ENCODE measurements at places on chromosomes 13 and 19.

- no peak for DNase-seq
Measured at GRCh38 chr13:98221234-98221633, 44.2 kb upstream of the RNF113B start.

- no peak for DNase-seq
Measured at GRCh38 chr13:106573868-106574267, 5.9 kb upstream of the ARGLU1 start.

DNA sequence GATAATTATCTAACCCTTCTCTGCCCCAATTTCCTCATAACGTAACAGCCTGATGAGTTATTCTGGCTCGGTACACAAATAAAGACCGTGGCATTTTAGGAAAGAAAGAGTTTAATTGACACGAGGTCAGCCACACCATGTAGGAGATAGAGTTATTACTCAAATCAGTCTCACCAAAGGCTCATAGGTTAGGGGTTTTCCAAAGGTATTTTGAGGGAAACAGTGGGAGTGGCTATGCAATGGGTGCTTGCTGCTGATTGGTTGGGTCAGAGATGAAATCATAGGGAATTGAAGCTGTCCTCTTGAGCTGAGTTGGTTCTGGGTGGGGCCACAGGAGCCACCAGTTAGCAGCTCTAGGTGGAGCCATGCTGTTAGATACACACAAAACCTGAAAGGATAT is 137.5 kb downstream of the FREM2 start:
- no peak for DNase-seq

GRCh38 chr13:21130116-21130515 is 46.2 kb downstream of the SKA3 start:
- DNase-seq, result no peak

DNA sequence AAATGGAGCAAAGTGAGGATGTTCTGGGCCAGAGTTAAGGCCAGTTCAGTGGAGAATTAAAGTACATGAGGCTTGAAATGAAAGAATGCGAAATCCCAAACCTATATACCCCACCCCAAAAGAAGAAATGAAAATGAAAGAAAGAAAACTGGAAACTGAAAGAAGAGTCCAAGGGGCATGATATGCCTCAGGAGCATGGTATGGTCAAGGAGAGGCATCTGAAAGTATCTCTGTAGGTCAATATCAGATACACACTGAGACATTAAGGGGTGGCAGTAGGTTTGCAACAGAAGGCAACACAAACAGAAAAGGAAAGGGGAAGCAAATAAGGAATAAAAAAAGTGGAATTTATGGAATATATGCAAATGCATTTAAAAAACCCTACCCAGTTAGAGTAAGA is 166.5 kb downstream of the COG6 start:
- no peak for DNase-seq

GRCh38 chr19:18504886-18505610 is 16.8 kb downstream of the ELL start:
- no peak for DNase-seq

- no peak for DNase-seq
Measured at GRCh38 chr19:10769533-10770491, 51.9 kb downstream of the DNM2 start.

DNA sequence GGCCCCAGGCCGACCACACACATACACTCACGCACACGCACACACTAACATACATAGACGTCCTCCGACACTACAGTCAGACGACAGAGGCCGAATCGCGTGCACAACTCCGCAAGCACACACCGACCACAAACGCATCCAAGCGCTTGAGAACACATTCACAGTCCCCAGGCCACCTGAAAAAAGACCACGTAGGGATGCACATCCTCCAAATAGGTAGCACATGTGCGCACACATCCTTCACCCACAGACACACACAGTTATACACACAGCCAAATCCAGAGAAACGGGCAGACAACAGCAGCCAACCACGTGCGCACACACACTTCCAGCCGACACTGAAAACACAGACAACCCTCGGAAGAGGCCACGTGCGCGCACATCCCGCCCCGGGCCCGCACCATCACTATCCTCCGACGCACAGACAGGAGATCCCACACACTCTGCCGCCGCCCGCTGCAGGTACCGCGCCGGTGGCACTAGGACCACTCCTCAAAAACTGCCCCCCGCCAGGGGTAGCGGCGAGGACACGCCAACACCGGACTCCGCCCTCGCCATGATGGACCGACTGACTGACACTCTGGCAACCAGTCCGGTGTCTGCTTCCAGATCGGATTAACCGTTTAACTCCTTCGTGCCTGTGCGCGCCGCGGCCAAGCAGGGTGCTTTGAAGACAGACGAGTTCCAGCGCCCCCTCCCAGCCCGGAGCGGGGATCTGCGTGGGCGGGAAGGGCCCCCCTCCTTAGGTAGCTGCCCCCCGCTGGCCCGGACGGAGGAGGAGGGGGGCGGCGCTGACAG is 493 bp upstream of the PDE4A start:
- DNase-seq, result no peak

DNA sequence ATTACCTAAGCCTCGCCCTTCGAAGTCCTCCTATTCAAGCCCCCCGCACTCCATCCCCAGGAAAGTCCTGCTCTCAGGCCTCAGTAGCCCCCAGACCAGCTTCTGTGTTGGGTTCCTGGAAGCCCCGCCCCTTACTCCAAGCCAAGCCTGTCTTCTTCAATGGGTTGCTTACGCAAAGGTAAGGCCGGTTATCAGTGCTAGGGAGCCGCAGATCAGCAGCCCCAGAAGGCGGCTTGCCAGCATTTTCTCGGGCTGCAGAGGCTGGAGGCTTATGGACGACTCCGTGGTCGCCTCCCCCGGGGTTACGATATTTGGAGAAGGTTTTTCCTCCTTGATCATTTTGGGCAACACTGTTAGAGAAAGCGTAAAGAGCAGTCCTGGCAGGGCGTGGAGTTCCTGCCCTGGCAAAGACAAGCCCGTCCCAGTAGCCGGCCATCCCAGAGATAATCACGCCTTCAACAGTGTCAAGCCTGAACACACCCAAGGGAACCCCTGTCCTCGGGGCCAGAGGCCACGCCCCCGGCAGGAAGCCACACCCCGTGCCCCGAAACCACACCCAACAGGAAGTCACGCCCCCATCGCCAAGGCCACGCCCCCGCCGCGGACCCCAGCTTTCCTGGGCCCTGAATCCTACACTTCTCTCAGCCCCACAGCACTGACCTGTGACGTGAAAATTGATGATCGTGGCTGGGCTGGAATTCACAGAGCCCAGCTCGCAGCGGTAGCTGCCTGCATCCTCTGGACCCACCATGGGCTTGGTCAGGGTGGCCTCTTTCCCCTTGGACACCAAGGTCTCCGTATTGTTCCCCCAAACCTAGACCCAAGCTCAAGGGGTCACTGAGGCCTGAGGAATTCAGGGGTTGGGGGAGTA is 954 bp upstream of the RASIP1 start:
- DNase-seq, result no peak

DNA sequence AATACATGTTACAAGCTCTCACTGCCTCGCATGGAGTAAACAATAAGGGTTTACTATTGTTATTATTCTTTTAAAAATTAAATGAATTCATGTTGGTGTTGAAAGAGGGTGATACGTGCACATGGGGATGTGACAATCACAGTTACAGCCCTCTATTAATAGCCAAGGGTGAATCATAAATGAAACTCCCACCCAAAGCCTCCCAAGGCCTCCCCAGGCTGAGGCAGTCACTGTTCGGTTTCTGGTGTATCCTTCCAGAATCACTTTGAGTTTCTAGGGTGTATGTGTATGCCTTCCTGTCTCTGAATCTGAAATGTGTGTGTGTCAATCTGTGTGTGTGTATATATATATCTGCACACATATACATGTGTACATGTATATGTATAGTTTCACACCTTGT is 73.4 kb downstream of the AKAP11 start:
- DNase-seq, result no peak

- no peak for DNase-seq
Measured at GRCh38 chr19:35144600-35145436, 1.8 kb downstream of the FXYD7 start.

- DNase-seq, result no peak
Measured at GRCh38 chr13:21529146-21529893, 70.2 kb upstream of the ZDHHC20 start.

DNA sequence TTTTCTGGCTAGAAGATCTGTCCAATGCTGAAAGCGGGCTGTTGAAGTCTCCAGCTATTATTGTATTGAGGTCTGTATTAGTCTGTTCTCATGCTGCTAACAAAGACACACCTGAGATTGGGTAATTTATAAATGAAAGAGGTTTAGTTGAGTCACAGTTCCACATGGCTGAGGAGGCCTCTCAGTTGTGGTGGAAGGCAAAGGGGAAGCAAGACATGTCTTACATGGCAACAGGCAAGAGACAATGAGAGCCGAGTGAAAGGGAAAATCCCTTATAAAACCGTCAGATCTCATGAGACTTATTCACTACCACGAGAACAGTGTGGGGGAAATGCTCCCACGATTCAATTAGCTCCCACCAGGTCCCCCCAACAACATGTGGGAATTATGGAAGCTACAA is 980.4 kb downstream of the SLITRK5 start:
- DNase-seq, result no peak
